ENCODE measurements at places on chromosomes 3 and 15.

DNA sequence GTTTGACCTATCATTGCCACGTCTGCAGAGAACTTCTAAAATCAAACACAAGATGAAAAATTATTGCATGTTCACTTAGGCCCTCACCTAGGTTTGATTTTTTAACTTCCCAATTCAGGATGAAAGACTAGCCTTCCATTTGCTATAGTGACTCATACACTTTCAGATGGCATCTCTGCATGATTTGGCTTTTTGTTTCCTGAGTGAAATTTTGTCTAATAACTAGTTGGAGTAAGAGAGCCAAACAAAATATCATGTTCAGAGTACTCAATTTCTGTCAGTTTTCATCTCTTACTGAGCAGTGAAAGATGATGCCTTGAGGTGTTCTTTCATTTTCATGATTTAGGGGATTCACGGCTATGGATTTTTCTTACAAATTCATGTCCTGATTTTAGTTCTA is 122.9 kb downstream of the NSUN3 start:
- no peak for DNase-seq

DNA sequence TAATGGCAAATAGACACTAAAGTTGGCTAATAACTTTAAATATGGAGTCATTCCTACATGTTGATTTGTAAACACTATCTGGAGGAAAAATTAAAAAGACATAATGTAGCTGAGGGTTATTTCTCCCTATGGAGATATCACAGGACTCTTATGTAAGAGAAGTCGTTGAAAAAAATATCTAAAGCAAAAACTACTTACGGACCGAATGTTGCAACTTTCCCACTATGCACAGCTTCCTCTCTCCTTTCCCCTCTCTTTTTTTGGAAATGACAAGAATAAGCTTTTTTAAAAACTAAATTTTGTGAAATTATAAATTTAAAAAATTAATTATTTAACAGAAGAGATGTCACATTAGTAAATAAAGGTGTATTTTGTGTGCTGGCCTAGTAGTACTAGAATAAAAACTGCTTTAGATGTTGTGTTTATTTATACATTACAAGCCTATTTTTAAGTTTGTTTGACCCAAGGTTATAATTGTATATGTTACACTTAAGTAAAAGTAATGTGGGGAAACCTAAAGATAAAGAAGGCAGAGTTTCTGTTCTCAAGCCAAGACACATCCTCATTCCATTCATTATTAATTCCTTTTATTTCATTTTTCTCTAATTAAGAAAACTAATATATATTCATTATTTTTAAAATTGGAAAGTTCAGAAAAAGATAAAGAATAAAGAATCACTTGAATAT is 20.7 kb upstream of the PPARG start:
- DNase-seq: no peak

DNA sequence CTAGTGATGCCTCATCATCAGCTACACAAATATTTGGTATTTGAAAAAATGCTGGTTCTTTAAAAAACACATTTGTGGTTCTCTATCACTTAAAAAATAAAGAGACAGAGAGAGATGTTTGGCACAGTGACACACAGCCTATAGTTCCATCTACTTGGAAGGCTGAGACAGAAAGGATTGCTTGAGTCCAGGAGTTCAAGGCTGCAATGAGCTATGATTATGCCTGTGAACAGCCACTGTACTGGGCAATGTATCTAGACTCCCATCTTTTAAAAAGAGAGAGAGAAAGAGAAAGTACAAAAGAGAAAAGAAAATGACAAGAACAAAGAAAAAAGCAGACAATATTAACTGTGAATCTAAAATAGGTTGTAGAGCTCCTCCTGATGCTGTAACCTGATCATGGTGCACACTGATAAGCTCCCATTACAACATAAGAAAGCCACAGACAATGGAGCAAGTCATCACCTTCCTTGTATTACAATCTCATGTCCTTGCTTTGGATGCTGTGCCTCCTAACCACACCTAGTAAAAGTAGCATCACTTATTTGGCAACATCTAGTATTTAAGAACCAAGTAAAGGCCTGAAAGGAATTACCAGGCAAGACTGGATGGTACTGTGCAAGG is 31.7 kb upstream of the MAP4 start:
- no peak for DNase-seq

DNA sequence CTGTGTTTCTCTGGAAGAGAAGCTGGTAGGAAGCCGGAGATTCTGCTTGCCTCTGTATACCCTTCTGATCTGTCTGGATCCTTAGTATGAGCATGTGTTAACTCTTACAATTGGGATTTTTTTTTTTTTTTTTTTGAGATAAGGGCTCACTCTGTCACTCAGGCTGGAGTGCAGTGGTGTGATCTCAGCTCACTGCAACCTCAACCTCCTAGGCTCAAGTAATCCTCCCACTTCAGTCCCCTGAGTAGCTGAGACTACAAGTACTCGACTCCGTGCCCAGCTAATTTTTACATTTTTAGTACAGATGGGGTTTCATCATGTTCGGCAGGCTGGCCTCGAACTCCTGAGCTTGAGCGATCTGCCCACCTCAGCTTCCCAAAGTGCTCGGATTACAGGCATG is 44.5 kb downstream of the RPN1 start:
- no peak for DNase-seq

GRCh38 chr15:56371495-56372147 is 6.4 kb downstream of the TEX9 start:
- DNase-seq: no peak

- no peak for DNase-seq
These were observed 47.7 kb downstream of the MED12L start for GRCh38 chr3:151133175-151133574.

- peak; percentile 40 for DNase-seq
These were observed 211.4 kb downstream of the NR1D2 start for GRCh38 chr3:24156466-24156865.

- no peak for DNase-seq
These were observed 600.3 kb upstream of the GOLIM4 start for GRCh38 chr3:168696051-168696450.

GRCh38 chr3:127445581-127446343 is 144.8 kb downstream of the TPRA1 start:
- DNase-seq: no peak

GRCh38 chr3:123287962-123288302 is 86.2 kb downstream of the SEC22A start:
- no peak for DNase-seq

DNA sequence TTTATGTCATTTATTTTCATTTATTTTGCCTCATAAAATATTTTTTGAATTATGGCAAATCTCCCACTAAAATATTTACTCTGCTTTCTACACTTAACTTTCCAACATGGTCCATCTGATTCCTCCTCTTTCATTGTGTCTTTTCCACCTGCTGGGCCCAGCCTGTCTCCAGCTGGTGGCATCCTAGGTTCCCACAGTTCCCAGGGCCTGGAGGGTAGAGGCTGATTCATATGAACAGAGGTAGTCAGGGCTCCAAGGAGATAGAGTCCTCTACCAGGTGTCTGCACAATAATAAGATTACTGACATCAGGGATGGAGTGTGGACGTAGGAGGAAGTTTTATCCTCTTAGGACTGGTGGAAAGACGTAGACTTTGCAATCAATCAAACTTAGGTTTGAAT is 14.3 kb downstream of the ZBTB38 start:
- no peak for DNase-seq

DNA sequence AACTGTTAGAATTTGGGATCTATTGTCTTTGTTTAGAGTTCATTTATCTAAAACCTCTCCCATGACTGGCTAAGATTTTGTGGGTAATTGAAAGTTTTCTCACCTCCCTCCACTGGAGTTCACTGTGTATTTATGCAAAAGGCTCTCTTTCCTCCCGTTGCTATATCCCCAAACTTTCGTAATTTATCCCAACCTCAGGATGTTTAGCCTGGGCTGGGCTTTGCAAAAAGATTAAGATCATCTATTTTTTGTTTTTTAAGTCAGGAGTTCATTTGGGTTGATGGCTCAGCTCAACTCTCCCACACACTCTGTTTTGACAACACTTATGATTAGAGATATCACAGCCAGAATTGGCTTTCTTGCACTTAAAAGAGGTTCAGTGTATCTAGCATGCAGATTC is 27.0 kb downstream of the SUCNR1 start:
- DNase-seq: no peak

DNA sequence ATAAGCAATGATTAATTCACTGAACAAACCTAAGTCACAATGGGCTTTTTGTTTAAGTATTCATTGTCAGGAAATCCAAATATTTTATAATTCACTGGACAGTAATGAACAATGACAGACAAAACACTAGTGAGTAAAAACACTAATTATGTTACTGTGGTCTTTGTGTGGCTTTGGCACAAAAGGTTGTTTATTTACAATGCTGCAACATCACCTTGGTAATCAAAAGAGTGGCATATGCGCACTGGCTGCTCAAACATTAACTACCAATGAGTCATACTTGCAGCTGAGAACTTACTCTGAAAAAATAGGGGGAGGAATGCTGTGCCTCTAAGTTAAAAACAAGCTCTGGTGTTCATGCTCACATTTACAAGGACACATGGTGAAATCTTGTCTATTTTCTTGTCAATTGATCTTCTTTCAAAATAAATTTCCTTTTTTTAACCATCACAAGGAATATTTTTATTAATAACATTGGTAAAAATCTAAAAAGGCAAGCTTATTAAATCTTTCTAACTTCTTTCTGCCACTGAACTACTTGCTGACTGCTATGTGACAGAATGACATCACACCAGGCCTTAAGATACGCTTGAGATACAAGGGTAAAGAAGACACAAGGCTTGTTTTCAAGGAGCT is 85.2 kb upstream of the PPIB start:
- DNase-seq: peak; percentile 79

DNA sequence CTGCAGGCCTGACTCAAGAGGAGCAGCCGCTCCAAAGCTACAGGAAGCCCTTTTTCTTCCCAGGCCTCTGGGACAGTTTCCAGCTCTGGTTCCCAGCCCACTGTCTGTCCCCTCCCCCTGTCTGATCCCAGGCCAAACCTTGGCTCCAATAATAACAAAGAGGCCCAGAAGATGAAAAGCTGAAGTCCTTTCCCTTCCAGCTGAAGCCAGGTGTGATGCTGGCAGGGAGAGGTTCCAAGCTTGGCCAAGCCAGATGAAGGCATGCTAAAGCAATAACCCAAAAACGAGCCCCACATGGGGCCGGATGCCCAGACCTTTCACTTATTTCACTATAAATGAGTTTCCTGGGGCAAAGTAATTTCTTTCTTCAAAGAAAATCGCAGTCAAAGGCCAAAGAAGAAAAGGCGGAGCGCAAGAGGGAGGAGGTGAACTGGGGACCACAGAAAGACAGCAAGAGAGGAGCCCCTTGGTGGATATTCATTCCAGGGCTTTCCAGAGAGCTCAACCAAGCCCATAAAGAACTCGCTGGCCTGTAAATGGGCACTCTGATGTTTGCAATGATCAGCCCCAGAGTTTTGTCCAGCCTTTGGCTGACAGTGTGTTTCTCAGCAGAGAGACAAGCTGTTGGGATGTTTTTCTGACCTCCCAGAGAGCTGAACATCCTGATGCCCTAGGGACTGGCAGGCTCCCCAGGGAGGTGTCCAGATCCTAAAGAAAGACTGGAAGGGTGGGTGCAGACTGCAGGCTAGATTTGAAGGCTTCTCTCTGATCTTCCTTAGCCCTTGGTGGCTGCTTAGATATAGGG is 157.6 kb downstream of the UACA start:
- DNase-seq: peak; percentile 39

DNA sequence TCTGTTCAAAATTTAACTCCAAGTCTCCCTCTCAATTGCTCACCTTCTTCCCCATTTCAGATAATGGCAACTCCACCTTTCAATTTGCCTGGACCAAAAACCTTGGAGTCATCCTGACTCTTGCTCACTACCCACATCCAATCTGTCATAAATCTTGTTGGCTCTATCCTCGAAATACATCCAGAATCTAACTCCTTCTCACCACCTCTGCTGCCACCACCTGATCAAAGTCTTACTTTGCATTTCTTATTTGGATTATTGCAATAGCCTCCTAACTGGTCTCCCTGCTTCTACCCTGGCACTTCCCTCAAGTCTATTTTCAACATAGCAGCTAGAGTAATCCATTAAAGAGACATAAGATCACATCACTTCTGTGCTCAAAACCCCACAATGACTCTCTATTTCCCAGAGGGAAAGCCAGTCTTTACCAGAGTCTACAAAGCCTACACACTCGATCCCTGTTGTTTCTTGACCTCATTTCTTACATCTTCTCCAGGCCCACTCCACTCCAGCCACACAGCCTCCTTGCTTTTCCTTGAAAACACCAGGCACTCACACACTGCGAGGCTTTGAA is 86.6 kb downstream of the GPR156 start:
- DNase-seq: no peak

GRCh38 chr3:31981206-31982181 is at the start of the genes OSBPL10 and ZNF860:
Gene OSBPL10, minus strand, starts transcription at chr3:31981262. Its CDS starts 83 bp downstream, at chr3:31981179.
Gene ZNF860, plus strand, starts transcription at chr3:31981750. Its CDS starts 7,330 bp downstream, at chr3:31989080.
- peak; percentile 72 for DNase-seq

DNA sequence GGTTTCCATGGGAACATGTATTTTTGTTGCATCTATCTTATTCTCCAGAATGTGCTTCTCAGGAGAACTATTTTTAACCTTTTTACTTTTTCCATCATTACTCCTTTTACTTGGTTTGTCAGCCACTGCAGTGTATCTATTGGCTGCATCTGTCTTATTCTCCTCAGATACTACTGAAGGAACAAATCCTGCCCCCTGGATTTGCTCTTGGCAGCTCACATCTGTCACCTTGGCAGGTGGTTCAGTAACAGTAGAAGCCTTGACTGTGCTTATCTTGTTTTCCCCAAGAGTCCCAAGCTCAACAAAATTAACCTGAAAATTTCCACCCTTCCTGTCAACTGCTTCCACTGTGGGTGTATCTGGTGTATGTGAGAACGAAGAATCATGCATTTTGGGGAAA is 106.0 kb downstream of the MAP4 start:
- DNase-seq: no peak

- DNase-seq: no peak
These were observed 23.1 kb downstream of the NEDD4 start for GRCh38 chr15:55970286-55970685.

DNA sequence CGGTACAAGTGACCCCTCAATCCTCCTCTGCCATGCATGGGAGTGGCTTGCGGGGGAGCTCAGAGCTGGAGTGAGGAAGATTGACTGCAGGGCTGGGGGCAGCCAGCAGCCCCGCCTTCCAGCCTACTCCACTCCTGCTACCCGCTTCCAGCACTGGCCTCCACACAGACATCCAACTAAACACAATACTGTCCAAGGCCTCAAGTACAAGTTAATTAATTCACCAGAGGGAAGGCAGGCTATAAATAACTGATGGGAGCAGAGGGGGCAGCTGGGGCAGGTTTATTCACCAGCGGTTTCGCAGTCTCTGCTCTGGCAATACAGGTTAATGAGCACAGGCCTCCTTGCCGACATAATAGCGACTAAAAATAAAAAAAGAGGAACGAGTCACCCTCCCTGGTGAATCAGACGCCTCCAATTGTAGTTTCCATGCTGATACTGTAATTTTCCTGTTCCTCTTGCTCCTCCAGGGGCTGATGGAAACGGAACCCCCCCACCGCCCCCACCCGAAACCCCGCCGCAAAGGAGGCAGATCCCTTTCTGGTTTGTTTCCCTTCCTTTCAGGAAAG is 166.4 kb upstream of the TLE3 start:
- DNase-seq: no peak

DNA sequence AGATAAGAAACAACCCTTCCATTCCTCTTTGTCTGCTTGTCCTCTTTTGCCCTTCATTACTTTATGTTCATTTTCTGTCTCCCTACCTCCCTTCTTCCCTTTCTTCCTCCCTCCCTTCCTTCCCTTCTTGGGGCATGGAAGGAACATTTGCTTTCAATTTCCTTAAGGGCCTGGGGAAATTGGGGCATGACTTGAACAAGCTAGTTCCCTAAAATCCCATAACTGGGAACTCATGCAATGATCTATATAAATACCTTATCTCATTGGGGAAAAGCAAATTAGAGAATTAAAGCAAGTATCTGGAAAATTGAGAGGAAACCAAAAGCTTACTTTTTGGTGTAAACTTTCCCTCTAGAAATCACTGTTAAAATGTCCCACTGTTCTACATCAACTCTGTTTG is 35.7 kb downstream of the BOC start:
- no peak for DNase-seq

- no peak for DNase-seq
These were observed 38.5 kb downstream of the ARPP21 start for GRCh38 chr3:35677797-35678196.
